Activated CD4-positive, alpha-beta T cell treated with anti-CD3 and anti-CD28 coated beads, Interleukin-2, amount 50 U/mL, for 1 hour (primary cell): ENCODE measurements at places on chromosomes 13 and 19.

DNA sequence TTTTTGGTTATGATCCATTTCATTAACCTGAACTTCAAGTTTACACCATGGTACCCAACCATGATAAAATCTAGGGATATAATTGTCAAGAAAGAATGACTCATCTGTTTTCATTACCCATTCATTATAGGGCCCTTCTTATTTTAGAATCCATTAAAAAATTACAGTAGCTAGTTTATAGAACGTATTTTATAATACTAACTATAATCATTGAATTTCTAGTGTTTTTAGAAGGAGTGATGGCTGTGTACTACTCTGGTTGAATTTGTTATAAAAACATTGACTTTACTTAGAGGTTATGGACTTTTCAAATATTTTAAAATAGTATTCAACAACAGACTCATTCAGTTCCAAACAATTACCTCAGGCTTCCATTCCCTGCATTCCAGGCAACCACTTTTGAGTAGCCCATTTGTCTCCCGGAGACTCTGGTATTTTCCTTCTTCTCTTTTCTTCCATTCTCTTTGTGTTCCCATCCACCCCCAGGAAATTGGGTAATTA lies 71.9 kb upstream of the KLF12 start:
- DNase-seq, result no peak

- no peak for DNase-seq
These were observed 4.9 kb upstream of the MBD3L3 start for GRCh38 chr19:7063339-7063738.

- no peak for DNase-seq
These were observed 232.0 kb upstream of the PCDH9 start for GRCh38 chr13:67462098-67462497.

DNA sequence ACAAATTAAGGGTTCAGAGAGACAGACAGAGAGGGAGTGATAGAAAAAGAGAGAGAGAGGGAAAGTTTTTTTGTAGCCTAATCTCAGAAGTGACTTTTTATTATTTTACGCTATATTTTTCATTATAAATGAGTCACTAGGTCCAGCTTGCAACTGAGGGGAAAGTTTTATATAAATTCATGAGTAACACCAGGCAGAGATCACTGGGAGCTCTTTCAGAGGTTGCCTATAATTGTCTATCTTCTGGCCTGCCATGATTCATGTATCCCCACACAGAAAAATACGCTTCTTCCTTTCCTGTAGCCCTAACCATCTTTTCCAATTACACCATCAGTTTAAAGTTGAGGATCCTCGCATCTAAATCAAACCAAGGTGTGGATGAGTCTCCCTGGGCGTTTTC lies 467.9 kb downstream of the SLITRK1 start:
- no peak for DNase-seq

DNA sequence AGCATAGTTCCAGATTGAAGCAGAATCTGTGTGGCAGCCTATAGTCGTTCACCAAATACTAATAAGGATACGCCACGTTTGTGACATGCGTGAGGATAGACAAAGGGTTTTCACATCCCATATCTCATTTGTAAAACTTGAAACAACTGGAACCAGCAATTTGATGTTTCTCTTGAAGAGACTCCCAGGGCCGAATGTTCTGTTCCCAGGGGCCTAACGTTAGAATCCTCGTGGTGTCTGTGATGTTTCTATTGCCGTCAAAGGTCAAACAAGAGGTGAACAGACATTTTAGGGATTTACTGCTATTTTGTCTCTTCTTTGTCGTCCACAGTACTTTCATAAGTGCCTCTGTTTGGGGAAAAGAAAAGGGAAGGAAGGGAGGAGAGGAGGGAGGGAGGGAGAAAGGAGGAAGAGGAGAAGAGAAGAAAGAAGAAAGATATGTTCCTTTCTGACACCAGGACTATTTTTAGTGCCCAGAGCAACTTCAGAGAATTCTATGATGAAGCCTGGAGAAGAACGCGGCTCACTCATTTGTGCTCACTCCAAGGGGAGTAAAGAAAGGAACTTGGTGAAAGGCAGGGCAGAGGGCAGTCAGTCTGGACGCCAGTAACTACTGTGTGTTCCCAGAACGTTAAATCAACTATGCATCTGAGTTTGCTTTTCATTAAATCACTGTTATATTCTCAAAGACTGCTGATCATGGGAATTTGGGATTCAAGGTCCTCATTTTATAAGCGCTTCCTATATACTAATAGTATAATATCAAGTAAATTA lies 154.5 kb downstream of the DCT start:
- no peak for DNase-seq

DNA sequence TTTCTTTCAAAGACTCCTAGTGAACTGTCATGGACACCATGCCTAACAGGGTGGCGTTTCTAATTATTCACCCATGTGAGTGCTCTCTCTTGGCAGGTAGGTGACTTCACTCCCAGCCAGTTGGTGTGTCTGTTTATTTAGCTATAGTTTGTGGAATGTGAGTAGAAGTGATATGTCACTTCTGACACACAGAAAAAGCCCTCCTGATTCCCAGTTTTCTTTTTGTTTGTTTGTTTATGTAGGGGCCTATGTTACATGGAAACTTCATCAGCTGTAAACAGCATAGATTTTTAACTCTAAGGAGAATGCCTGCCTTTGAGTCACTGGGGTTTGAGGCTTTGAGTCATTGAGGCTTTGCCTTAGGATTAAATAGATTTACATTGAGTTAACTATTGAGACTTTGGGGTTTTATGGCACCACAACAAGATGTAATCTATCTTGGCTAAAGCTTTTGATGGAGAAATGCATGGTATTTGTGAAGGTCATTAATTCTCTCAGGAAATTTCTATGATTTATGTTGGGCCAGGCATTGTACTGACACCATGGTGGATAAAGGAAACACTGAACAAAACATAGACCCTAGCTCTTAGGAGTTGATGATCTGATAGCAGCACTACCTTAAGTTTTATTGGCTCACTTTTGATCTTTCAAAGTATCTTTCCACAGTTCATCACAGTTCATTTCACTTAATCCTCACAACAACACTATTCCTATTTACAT lies 45.3 kb downstream of the UFM1 start:
- DNase-seq, result no peak

GRCh38 chr13:109840201-109840892 lies 54.0 kb upstream of the IRS2 start:
- DNase-seq, result no peak
